ENCODE measurements at places on chromosomes 6 and 20.

GRCh38 chr20:20447196-20447595 lies 79.3 kb downstream of the INSM1 start:
- DNase-seq = no peak

- peak; percentile 54 for DNase-seq
Measured at GRCh38 chr6:5772408-5773120, 234.2 kb downstream of the NRN1 start.

GRCh38 chr6:147223736-147224135 lies 19.5 kb downstream of the STXBP5 start:
- DNase-seq = no peak

GRCh38 chr20:4445784-4446183 lies 275.9 kb upstream of the PRND start:
- DNase-seq = no peak

DNA sequence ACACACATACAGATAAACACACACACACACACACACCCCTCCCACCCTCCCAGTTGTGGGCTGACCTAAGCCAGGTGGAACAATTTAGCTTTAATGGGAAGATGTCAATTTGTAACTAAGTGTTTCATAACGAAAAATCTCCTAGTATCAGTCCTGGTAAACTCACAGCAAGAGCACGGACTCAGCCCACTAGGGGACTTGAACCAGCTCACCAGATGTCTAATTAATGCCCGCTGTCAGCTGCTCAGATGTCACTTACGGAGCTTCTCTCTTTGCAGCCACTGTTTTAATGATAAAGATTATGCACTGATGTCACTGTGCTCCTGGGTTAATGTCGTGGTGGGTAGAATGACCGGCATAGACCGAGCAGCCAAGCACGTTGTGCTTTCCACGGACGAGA lies 116.6 kb upstream of the INSM1 start:
- DNase-seq = no peak

All from Panc1 (cell line).